LoVo (cell line): ENCODE measurements at places on chromosomes 4 and X.

DNA sequence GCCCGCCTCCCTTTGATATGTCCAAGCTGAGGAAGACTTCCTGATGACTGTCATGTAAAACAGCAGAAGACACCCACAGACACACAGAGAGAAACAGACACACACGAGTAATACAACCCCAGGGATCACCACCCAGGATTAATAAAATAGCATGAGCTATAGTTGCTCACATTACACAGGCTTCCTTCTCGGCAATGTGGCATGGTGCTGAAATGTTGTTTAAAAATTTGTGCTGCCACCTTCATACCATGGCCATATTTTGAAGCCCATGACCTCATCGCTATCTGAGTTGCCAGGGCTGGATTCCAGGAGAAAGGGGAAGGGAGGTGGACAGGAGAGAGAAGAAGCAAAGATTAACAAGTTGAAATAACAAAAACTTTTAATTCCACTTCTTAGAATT lies 111.7 kb downstream of the SYNPO2 start:
- no peak for DNase-seq

DNA sequence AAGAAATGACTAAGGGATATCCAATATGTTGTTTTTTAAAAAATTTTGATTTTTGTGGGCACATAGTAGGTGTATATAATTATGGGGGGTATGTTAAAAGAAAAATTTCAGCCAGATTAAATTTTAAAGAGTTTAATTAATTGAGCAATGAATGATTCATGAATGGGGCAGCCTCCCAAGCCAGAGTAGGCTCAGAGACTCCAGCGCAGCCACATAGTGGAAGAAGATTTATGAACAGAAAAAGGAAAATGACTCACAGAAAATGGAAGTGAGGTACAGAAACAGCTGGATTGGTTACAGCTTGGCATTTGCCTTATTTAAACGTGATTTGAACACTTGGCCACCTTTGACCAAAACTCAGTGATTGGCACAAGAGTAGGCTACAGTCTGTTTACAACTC lies 91.7 kb downstream of the SPATA18 start:
- no peak for DNase-seq

DNA sequence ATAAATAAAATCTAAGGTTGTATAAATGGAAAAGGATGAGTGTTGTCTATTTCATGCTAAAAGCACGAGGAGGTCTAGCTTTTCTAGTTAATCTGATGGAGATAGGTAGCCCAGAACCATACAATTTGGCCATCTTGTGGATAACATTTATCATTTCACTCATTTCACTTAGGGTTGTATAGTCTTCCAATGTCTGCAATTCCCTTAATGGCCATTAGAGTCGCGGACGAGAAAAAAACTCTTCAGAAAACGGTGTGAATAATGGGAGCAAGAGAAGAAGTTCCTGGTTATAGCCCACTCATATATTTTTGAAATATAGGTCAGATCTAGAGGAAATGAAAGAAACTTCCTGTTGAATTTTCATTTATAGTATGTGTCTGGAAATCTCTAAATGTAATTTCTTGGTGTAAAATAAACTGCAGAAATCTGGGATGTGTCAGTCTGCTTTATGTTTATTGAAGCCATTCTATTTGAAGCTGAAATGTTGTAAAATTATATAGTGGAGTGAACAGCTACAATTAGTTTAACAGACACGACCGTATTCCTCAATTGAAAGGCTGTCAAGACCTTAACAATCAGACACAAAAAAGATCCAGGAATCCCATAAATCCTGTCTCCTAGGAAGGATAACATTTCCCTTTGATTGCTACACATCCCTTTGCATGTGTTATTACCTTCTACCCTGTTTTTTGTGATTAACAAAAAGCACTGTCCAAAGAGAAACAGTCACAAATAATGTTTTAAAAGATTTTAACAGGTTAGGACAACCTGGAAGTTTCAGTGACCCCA lies 47.7 kb upstream of the MGST2 start:
- peak; percentile 42 for DNase-seq

DNA sequence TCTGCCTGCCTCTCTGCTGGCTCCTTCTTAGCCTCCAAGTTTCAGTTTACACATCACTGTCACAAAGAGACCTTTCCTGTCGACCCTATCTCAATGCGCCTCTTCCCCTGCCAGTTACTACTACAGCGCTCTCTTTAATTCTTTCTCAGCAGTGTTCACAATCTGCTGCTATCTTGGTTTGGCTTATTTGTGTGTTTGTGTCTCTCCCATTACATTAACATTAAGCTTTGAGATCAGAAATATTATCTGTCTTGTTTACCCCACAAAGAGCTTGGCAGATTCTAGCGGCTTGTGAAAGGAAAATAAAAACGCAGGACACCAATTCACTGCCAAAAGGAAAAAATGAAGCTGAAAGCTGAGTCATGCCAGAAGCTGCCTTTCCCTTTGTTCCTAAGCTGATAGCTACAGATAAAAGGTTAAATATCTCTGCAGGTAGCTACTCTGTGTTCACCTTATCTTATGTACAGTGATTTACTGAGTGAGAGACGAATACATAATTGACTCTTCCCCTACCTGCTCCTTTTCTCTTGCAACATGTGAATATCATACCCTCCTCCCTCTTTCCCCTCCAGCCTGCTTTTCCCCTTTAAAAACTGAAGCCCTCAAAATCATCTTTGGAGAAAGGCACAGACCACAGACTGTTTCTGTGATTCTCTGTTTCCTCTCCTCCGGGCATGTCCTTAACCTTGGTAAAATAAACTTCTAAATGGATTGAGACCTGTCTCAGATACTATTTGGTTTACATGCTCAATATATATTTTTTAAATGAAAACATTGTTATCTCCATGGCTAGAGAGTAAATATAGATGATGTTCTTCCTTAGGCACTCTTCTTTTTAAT lies 19.3 kb upstream of the SLC9A7 start:
- peak; percentile 28 for DNase-seq
